Stimulated activated CD4-positive, alpha-beta T cell treated with anti-CD3 and anti-CD28 coated beads, TNF-alpha, amount 100 ng/mL, for 4 hours (primary cell): ENCODE measurements at places on chromosomes 2 and 18.

GRCh38 chr2:232377319-232377718 is 1.2 kb upstream of the ALPP start:
- no peak for DNase-seq

- DNase-seq = no peak
Observed at GRCh38 chr2:23478933-23479683, 94.1 kb downstream of the KLHL29 start.

DNA sequence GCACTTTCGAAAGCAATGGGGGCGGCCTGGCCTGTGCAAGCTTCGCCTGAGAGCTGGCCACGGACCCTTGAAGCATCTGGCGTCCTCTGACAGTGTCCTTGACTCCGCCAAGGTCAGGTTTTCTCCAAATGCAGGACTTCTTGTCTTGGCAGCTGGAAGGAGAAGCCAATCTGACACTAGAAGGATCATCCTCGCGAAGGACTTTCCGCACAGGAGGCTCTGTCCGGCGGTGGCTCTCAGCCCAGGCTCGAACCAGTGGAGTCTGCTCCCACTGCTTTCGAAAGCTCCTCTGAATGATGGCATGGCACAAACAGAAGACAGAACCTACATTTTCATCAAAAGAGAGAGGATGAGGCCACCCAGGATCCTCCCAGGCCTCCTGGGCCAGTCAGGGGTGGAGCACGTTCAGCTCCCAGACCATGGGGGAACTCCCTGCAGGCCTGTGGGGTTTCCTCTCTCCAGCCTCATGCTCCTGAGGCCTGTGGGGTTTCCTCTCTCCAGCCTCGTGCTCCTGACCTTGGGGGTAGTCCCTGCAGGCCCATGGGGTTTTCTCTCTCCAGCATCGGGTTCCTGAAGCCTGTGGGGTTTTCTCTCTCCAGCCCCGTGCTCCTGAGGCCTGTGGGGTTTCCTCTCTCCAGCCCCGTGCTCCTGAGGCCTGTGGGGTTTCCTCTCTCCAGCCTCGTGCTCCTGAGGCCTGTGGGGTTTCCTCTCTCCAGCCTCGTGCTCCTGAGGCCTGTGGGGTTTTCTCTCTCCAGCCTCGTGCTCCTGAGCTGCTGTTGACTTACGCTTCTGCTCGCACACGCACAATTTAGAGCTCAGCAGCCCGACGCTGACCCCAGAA is 396.5 kb upstream of the SALL3 start:
- no peak for DNase-seq

GRCh38 chr18:26002375-26002910 is 88.0 kb downstream of the SS18 start:
- DNase-seq = no peak

DNA sequence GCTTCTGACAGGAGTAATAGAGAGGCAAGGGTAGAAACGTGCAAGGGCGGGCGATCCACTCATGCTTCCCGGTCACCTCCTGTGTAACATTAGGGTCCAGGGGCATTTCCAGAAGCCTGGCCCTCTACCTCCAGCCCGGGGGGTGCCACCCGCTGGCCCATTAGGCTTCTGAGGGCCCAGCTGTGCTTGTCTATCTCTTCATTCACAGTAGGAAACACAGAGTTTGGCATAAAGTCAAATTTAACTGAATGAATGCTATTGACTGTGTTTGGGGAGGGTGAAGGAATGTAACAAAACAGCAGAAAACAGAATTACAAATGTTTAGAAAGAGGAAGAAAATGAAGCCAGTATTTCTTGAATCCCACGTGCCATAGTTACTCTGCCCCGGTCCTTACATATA is 112.4 kb upstream of the SLC66A3 start:
- DNase-seq = no peak

DNA sequence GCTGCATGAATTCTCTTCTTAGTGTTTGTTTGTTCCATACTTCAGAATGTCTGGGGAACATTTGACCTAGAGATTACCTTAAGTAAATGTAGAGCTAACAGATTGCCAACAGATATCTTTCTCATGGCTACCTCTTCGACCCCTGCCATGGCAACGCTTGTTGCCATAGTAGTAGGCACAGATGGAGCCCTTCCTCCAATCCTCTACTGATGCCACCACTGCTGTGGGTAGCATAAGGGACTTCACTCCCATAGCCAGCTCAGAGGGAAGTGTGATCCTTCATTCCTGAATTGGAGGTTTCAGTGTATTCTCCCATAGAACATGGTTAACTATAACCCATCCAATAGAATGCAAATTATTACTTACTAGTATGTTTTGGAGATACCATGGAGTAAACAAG is 543.6 kb upstream of the NRP2 start:
- DNase-seq = no peak

DNA sequence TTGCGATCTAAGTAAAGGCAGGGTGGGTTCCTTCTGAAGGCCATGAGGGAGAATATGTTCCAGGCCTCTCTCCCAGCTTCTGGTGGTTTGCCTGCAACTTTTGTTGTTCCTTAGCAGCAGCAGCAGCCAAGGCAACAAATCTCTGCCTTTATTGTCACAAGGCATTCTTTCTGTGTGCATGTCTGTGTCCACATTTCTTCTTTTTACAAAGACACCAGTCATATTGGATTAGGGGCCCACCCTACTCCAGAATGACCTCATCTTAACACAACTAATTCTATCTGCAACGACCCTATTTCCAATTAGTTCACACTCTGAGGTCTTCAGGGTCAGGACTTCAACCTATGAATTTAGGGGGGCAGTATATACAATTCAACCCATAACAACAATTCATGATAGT is 587.5 kb downstream of the XIRP2 start:
- DNase-seq = no peak

DNA sequence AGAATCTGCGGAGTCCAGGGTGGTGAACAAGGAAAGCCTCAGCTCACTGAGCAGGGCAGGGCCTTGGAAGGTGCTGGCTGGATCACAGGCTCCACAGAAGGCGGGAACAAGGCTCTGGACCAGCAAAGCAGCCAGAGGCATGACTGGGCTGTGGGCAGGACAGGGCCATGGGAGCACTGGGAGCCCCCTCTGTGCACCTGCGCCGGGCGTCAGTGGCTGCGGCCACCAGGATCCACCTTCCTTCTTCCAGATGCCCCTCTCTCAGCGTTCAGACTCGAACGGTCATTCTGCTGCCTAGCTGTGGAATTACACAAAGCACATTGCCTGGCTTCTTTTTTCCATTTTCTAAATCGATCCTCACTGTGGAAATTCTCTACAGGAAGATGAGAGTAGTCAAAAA is 621.2 kb downstream of the GALR1 start:
- DNase-seq = no peak

GRCh38 chr2:67323209-67323991 is 73.7 kb upstream of the ETAA1 start:
- DNase-seq = no peak
